Sciatic nerve (tissue), 2 donors: ENCODE measurements at places on chromosomes 7 and 10. TPM values are rescaled to one million over a fixed set of nuclear protein-coding genes. Genes with fewer than 3 reads are reported as not detected.

DNA sequence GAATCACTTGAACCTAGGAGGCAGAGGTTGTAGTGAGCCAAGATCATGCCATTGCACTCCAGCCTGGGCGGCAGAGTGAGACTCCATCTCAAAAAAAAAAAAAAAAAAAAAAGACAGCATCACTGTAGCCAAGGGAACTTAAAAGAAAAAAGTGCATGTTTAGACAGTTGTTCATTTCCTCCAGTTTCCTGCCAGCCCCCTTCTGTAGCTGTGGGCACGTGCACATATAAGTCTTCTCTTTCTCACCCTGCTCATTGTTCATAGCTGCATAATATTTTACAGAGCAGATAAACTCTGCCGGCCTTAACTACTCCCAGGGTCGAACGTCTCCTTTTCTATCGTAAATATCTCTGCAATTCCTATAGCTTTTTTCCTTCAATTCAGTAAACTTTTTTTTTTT, 132.6 kb downstream of the LHPP start:
- DNase-seq = no peak

Gene HOXA10
- total RNA-seq = 11.2 TPM

Gene ZNF273
- 11.2 TPM for total RNA-seq

Gene TBRG4
- 39.5 TPM for total RNA-seq

GRCh38 chr7:122268101-122268500, 36.4 kb downstream of the FEZF1 start:
- DNase-seq = no peak

Gene EMX2
- 3.3 TPM for total RNA-seq

Gene CCDC3
- total RNA-seq = 114 TPM

- DNase-seq = peak; percentile 91
These were observed 64.5 kb upstream of the SYPL1 start for GRCh38 chr7:106176414-106177299.

DNA sequence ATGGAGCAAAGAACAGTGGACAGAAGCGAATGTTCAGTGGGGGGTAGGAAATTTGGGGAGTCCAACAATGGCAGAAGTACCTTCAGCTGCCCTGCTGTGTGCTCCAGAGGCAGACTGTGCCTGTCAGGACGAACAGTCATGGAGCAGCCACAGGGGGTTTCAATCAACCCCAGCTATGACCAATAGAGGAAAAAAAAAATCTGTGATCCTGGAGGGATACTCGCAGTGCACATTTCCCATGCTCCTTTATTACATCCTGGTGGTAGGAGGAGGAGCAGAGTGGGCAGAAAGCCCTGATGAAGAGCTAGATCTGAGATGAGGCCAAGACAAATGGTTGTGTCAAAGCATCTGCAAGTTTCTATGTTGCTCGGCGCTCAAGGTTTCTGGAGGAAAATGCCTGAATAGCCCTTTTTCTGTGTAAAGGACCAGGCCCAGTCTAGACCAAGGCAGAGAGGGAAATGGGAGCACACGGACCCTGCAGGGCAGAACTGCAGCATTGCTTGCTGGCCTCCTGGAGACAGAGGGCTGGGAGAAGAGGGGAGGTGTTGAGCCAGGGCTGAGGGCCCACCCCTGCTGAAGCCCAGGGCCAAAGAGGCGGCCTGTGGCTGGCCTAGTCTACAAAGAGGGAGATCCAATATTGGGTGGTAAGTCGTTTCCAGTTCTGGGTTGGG, 201.5 kb downstream of the GRID1 start:
- peak; percentile 15 for DNase-seq

GRCh38 chr7:38716397-38716796, 85.2 kb upstream of the AMPH start:
- DNase-seq = no peak

Gene CADPS2
- 11.0 TPM for total RNA-seq

- DNase-seq = no peak
These were observed 49.9 kb upstream of the CUX1 start for GRCh38 chr7:101767544-101767943.

- no peak for DNase-seq
These were observed 134.7 kb downstream of the EMX2 start for GRCh38 chr10:117677239-117677638.

DNA sequence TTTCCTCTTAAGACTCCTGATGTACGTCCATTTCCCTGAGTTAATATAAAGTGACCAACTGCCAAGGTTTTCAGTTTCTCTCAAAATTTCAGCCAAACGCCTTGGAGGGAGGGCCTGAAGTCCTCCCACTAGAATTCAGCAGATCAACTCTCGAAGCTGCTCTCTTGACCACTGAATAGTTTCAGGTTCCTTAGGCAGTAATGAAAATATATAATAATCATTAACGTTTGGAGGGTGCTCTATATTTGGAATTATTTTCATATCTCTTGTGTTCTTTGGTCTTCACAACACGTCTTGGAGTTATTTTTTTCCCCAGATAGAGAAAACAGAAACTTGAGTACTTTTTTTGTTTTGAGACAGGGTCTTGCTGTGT, 123.6 kb upstream of the SFMBT2 start:
- DNase-seq = no peak

Gene KAZALD1
- total RNA-seq = 4.7 TPM

Gene ATOH7
- total RNA-seq = 0.22 TPM

Gene SORCS1
- total RNA-seq = 80.5 TPM

DNA sequence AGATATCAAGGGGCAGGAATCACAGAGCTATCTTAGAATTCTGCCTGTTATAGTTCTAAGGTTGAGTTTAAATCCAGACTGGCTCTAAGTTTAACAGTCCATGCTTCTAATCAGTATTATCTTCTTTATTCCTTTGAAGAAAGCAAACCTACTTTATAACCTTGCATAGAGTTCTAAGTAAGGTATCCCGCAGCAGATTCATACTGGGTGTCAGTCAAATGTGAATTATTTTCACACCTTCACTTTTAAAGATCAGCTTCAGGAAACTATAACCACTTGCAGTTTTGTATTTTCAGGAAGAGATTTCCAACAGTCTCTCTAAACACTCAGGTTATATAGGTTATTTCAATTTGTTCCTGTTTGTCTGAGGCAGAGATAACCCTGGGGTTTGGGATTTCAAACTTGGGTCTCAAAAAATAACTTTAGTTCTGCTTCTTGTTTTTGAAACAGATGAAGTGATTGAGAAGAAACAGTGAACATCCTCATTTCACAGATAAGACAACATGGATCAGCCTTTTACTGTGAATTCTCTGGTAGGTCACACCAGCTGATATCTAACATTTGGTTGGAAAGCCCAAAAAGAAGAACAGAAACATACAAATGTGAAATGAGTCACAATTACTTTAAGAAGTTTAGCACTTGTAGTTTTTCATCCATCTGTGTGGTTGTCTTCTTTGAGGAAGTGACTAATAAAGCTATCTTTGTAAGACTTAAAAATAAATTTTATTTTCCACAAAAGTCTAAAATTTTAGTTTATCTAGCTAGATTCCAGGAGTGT, 21.4 kb downstream of the STAMBPL1 start:
- no peak for DNase-seq

DNA sequence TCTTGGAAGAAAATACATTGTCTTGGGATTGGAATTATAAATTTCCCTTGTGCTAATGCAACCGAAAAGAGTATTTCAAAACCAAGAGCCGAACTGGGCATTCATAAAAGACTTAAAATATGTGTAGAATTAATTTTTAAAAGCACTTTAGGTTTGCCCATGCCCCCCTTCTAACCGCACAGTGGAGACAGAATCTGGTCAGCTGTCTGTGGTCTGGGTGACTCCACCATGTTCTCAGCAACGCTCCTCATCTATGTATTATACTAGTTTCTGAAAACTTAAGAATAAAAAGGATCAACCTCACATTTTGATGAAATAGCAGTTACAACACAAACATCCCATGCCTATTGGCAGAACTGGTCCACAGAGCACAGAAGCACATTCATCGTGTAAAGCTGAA, 192.6 kb upstream of the C7orf33 start:
- DNase-seq = no peak

DNA sequence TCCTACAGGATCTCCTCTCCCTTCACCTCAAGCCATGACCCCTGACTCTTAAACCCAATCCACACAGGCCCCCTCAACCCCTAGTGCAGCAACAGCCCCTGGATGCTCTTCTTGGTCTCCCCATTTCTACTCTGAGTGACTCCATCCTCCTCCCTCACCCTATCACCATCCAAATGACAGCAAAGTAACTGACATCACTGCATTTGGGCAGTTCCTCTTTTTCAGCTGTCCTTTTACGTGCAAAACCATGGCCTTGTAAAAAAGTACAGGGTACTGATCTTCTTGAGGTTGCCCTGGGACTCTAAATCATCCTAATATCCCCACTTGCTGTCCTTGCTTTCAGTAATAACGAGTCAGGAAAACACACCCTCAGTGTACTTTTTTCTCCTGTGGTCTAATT, 454.9 kb downstream of the ADRA2A start:
- no peak for DNase-seq
